Stimulated activated CD4-positive, alpha-beta T cell treated with anti-CD3 and anti-CD28 coated beads, Interleukin-4, amount 100 ng/mL, for 4 hours (primary cell): ENCODE measurements at places on chromosomes 16 and 17.

GRCh38 chr17:42804918-42805367, 6.3 kb downstream of the CNTD1 start:
- no peak for DNase-seq

DNA sequence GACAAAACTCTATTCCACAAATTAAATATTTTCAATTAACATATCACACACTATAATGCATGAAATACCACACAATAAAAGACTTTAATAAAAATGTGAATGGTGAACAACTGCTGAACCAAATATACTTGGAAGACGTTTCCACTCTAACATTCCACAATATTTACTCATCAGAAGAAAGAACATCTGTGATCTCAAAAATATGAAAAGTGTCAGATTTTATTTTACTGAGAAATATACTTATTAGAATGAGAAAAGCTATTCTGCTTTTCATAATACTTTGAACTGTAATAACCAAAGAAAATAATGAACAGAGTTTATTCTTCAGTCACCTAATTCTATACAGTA, 181.8 kb upstream of the AXIN2 start:
- DNase-seq, result no peak

- DNase-seq, result no peak
Measured at GRCh38 chr16:66601471-66601870, 3.0 kb upstream of the CMTM3 start.

DNA sequence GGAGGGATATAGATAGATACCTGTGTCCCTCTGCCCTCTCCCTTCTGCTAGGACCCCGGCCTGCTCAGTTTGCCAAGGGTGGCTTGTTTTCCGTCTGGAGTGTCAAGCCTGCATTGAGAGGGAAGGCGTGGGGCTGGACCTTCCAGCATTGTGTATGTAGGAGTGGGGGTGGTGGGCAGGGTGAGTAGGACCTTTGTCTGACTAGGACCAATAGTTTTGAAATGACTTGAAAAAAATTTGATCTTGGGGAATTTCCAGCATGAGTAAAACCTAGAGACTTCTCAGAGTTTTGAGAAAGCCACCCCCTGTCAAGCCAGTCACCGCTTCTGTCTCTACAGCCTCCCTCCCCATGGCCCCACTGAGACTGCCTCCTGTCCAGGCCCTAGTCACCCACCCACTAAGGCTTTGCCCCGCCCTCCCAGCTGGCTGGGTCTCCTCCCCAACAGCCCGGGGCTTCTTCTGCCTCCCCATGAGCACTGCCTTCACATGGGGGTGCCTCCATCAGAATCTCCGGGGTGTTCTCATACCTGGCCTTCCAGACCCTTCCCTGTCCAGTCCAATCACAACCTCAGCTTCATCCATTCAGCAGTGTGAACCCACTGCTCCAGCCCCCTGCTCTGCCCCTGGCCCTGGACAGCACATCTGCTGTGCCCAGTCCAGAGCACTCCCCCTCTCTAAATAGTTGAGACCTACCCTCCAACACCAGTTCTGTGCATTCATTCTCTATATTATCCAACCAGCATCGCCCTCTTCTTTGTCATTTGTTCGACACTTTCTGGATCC, 207.0 kb downstream of the MSI2 start:
- DNase-seq, result peak; percentile 75

DNA sequence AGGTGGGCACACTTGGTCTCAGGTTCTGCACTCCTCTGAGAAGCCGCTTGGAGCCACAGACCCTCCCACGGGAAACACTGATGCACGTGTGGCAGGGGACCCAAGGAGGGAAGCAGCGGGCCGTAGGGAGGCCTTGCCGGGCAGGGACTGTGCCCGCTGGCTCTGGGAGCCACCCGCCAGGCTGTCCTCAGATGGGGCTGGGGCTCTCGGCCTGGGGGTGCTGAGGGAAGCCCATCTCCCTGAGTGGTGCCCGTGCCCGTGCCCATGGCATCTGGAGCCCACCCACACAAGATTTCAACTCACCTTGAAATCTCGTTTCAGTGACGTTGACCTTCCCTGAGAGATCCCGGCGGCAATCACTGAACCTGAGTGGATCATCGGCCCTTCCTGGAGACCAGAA, 12.6 kb upstream of the CCDC154 start:
- DNase-seq, result no peak

- DNase-seq, result peak; percentile 47
Measured at GRCh38 chr17:51427856-51428255, 167.5 kb downstream of the UTP18 start.

GRCh38 chr16:51149721-51150164, 1.3 kb downstream of the SALL1 start:
- no peak for DNase-seq

- DNase-seq, result no peak
Measured at GRCh38 chr17:33288954-33289353, 4.1 kb downstream of the ASIC2 start.

DNA sequence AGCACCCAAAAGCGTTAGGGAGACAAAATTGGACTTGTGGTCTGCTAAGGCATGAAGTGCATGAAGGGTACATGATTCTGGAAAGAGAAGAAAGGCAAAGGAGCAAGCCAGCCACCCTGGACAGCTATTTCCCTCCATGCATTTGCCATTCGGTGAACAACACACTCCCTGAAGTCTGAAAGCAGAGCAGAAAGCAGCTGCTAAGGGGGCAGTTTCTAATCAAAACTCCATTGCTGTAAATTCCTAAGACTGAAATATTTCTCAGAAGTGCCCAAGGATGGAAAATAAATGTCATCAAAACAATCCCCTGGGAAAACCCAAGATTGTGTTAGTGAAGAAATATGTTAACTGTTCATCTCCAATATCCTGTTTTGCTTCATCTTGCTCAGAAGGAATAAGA, 44.3 kb downstream of the PMP22 start:
- DNase-seq, result no peak

- no peak for DNase-seq
Measured at GRCh38 chr17:5665164-5665563, 80.9 kb upstream of the NLRP1 start.

DNA sequence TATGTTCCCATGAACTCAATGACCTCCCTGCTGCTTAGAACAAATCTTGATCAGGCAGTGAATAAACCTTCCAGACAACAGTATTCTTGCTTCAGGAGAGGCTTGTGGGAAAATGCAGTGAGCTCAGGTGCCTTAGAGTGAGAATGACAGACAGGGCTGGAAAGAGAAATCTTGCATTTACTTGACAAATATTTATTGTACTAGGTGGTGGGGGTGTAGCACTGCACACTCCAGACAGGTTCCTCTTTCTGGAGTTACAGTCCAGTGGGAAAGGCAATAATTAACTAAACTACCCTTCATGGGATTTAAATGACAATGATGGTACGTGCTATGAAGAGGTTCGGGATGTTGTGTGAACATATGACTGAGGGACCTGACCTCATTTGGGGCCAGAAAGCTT, 182.9 kb downstream of the SHISA9 start:
- no peak for DNase-seq

GRCh38 chr16:86075488-86075785, 176.5 kb downstream of the IRF8 start:
- DNase-seq, result no peak

DNA sequence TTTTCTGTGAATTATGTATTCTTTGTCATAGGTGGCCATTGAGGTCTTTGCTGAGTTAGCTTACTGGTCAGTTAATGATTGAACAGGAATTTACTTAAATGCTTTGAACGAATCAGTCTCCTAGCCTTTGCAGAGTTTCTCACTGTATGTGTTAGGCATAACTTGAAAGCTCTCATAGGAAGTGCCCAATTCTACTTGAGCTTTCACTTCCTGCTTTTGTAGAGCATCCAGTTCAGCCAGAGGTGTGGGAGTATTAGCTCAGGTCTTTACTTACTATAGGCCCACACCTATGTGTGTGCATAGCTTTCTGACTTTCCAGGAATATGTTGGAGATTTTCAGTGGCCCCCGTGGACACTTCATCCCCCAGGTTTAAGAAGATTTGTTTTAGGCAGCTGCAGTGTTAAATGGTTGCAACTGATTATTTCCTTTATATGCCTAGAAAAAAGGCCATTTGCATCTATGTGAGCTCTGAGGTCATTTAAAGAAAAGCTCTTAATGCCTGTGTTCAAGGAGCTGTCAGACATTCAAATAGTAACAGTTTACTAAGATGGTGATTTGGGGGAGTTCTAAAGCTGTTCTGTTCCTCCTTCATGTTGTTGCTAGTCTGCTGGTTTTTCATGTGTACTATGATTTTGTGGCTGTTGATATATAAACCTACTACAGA, 62.3 kb downstream of the PHKB start:
- DNase-seq, result no peak

- no peak for DNase-seq
Measured at GRCh38 chr17:9557857-9558256, 17.8 kb downstream of the STX8 start.

DNA sequence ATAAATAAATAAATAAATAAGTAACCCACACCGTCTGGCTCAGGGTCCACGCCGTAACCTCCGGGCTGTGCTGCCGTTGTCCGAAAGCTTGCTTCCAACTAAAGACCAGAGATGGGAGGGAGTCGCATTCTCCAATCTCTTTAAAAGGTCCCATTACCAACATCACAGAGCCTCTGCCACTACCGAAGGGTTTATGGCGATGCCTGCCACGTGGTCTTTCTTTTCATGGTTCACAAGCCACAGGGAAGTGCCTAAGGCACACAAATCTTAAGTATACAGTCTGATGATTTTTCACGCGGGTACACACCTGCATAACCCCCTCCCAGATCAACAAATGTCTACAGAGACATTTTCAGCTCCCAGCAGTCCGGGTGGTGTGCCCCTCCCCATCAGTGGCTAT, 1.4 kb downstream of the COTL1 start:
- DNase-seq, result no peak

- DNase-seq, result no peak
Measured at GRCh38 chr16:29753516-29753915, 7.7 kb upstream of the C16orf54 start.

DNA sequence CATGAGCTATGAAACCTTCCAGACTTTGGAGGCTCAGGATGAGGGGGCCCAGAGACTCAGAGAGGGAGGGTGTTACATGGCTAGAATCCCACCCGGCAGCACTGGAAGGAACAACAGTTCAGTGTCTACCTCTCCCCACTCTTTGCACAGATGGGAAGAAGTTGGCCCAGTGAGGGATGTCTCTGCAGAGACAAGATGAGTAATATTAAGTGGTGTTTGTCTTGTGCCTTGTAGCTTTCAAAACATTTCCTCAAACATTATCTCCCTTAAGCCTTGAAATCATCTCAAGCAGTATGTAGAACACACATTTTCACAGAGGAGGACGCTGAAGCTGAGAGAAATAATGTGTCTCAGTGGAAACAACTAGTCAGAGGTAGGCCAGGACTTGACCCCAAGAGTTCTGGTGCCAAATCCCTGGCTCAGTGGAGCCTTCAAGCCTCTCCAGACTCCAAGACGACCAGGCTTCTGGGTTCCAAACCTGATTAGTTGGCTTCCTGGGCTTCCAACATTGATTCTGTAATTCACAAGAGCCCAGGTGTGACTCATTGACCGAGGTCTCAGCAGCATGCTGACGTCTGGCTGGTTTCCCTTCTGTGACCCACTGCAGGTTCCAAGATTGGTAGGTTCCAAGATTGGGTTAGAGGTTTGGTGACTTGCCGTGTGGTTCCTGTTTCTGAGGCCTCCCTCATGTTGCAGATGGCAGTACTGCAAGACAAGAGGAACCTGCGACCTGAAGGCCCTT, 7.4 kb downstream of the RNF112 start:
- DNase-seq, result no peak

- peak; percentile 53 for DNase-seq
Measured at GRCh38 chr17:42414704-42415409, 8.2 kb downstream of the CAVIN1 start.

DNA sequence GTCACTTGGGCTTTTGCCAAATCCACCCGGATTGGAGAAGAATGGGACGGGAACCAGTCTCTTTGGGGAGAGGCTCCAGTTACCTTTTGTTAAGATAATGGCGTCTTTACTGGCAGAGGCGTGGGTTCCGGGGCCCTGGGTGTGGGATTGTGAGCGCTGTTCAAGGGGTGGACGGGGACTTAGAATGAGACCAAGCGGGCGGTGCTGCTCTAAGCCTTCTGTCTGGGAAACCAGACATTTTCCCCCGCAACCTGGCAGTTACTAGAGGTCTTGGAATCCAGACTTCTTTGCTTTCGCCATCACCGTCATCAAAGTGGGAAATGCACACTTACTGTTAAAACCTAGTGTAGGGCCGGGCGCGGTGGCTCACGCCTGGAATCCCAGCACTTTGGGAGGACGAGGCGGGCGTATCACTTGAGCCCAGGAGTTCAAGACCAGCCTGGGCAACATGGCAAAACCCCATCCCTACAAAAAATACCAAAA, 706 bp downstream of the TEN1 start:
- DNase-seq, result no peak

DNA sequence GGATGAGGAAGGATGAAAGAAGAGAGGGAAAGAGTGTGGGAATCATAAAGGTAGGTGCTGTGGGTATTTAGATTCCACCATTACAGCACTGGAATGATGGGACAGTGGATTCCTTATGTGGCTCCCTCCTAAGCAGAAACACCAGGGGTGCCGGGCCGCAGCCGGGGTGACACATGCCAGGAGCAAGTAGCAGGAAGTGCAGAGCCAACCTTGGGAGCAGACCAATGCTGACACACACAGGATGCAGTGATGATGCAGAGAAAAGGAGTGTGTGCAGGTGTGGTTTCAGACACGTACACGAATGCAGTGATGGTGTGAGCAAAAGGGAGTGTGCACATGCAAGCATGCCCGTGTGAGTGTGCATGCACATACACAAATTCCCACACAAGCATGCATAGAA, 338.0 kb downstream of the SLC39A11 start:
- DNase-seq, result no peak

DNA sequence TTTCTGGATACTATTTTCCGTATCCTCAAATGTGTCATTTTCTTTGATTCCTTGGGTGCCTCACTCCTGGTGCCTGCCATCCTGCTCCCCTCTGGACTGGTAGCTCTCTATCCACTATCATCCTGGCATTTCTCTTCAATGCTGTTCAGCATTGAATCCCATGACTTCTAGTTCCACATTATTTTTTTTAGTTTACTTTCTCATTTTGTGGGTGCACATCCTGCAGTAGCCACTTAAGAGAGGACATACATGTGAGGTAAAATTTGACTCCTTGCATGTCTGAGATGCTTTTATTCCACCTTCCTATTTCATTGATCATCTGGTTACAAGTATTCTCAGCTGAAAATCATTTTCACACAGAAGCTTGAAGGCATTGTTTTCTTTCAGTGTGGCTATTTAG, 19.1 kb downstream of the ALOX15 start:
- DNase-seq, result no peak
